ENCODE measurements at places on chromosomes 5 and 9. TPM values are rescaled to one million over a fixed set of nuclear protein-coding genes. Genes with fewer than 3 reads are reported as not detected.

The DAPK1 gene
- 97.3 TPM for total RNA-seq

GRCh38 chr9:116985596-116985995 lies 298.5 kb downstream of the TRIM32 start:
- no peak overlapping the region for H3K4me3 ChIP-seq
- no peak overlapping the region for H3K27ac ChIP-seq
- no peaks in the 10 kb centered on the region for H3K4me1 ChIP-seq
- DNase-seq, result no peak
- no peaks in the 10 kb centered on the region for H3K27me3 ChIP-seq

GRCh38 chr5:175728885-175729828 lies 71.3 kb downstream of the HRH2 start:
- no peak overlapping the region for H3K4me3 ChIP-seq
- H3K4me1 ChIP-seq, result no peaks in the 10 kb centered on the region
- no peaks in the 10 kb centered on the region for H3K27me3 ChIP-seq
- DNase-seq, result no peak
- no peak overlapping the region for H3K27ac ChIP-seq
- H3K36me3 ChIP-seq, result no peaks in the 10 kb centered on the region

DNA sequence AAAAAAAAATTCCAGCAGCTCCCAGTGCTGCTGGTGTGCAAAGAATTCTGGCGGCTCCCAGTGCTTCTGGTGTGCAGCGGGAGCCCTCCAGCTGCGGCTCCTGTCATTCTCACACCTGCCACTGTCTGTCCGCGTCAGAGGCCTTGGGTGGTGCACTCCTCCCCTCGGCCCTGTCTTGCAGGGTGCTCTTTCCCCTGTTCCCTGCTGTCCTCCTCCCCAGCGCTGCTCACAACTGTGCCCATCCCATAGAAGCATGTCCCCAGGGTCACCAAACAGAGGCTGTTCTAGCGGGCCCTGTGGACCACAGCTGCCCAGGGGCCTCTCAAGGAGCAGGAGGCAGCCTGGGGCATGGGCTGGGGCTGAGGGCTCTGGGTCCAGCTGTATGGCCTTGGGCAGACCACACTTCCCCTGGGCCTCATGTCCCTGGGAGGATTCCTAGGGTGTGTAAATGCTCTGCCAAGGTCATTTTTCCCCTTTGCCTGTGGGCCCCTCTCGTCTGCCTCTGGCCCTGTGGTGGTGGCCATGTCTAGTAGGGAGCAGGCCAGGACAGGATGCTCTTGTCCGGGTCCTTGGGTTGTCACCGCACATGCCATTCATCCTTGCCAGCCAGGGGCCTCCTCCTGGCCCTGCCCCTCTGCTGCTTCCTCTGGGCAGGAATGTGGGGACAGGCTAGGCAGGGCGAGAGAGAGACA lies 68.2 kb downstream of the PHF2 start:
- H3K27ac ChIP-seq, result no peak overlapping the region
- no peaks in the 10 kb centered on the region for H3K27me3 ChIP-seq
- no peak overlapping the region for H3K4me3 ChIP-seq
- no peaks in the 10 kb centered on the region for H3K4me1 ChIP-seq
- no peak for DNase-seq

GRCh38 chr5:138461343-138462125 lies 3.7 kb upstream of the EGR1 start:
- H3K27ac ChIP-seq, result no peak overlapping the region
- no peaks in the 10 kb centered on the region for H3K4me1 ChIP-seq
- DNase-seq, result no peak
- H3K4me3 ChIP-seq, result no peak overlapping the region
- H3K36me3 ChIP-seq, result no peaks in the 10 kb centered on the region
- H3K27me3 ChIP-seq, result no peaks in the 10 kb centered on the region

All from tibial nerve (tissue), 4 donors.